Stimulated activated CD4-positive, alpha-beta T cell treated with anti-CD3 and anti-CD28 coated beads, Interleukin-12 subunit alpha, Interleukin-12 subunit beta, amount 100 ng/mL, for 24 hours (primary cell): ENCODE measurements at places on chromosomes 5 and 9.

- DNase-seq = no peak
Measured at GRCh38 chr9:36433386-36433785, 33.3 kb upstream of the RNF38 start.

GRCh38 chr5:118605761-118606160, 382.6 kb downstream of the DTWD2 start:
- DNase-seq = no peak

DNA sequence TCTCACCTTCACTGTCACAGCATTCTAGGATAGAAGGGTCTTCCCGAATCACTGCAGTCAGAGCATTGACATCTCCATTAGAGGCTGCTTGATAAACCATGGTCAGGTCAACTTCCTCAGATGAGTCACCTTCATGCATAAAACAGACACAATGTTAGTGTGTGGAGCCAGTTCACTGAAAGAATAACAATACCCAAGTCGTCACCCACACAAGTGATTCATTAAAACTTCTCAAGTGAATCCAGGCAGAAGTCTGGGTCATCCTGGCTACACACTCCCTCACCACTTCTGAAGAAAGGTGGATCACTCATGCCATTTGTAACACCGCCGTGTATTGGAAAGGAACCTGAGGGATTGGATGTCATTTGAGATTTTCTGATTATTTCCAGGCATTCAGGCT, 49.6 kb downstream of the ANKRD55 start:
- DNase-seq = no peak

DNA sequence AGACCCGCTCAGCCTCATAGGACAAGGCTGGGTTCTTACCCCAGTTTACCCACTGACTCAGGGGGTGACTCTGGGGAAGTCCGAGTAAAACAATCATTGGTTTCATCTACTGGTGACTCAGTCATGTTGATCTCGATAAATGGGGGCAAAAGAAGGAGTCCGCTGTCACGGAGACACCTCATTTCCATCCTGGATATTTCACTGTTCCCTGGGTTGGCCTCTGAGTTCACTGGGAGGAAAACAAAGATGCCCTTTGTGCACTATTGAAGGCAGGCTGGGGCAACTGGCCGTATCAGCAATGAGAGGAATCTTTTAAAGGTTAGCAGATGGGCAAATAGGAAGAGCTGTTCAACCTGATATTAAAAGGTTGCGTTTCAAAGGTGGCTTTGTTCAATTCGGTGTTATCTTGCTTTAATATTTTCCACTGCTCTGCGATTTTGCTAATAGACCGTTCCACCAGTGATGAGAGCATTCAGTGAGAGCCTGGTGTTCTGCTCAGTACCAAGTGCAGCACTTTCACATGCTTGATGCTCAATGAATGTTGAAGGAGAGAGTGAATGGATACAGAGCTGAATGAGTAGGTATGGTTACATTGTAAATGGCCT, 110.2 kb upstream of the EGFLAM start:
- DNase-seq = no peak

GRCh38 chr9:98215821-98216220, 23.4 kb upstream of the CORO2A start:
- no peak for DNase-seq
